ENCODE measurements at places on chromosomes 12 and 14. TPM values are rescaled to one million over a fixed set of nuclear protein-coding genes. Genes with fewer than 3 reads are reported as not detected.

- H3K27ac ChIP-seq: no peak overlapping the region
- no peaks in the 10 kb centered on the region for H3K36me3 ChIP-seq
- no peaks in the 10 kb centered on the region for H3K27me3 ChIP-seq
- no peak overlapping the region for H3K4me3 ChIP-seq
- H3K4me1 ChIP-seq: peaks cover 38% of the 10 kb centered on the region
These were observed 5.9 kb upstream of the CACNB3 start for GRCh38 chr12:48812389-48812788.

DNA sequence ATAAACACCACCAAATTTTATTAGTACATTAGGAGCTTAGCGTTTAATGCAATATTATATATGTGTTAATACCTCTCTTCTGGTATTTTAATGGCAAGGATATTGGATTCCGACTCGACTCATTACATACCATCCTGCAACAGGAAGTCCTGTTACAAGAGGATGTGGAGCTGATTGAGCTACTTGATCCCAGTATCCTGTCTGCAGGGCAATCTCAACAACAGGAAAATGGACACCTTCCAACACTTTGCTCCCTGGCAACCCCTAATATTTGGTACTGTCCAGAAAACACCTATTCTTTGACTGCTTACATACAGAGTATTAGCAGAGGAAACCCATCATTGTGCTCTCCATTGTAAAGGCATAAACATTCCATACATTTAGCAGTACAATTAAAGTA is 45.2 kb downstream of the VEZT start:
- DNase-seq: no peak
- peaks cover 6% of the 10 kb centered on the region for H3K36me3 ChIP-seq
- H3K4me1 ChIP-seq: no peaks in the 10 kb centered on the region
- no peak overlapping the region for H3K27ac ChIP-seq

- DNase-seq: no peak
- peaks cover 9% of the 10 kb centered on the region for H3K4me1 ChIP-seq
- peaks cover 50% of the 10 kb centered on the region for H3K36me3 ChIP-seq
- no peaks in the 10 kb centered on the region for H3K27me3 ChIP-seq
These were observed 55.3 kb downstream of the ISCA2 start for GRCh38 chr14:74548881-74549280.

The MYL2 gene
- 0.48 TPM for total RNA-seq

The PLEKHA5 gene
- 38.9 TPM for total RNA-seq

Data from astrocyte (in vitro differentiated cells and primary cell).